ENCODE measurements at places on chromosomes 13 and 19. TPM values are rescaled to one million over a fixed set of nuclear protein-coding genes. Genes with fewer than 3 reads are reported as not detected.

- DNase-seq: no peak
Measured at GRCh38 chr19:54451331-54451871, 2.4 kb downstream of the LENG8 start.

- no peak for DNase-seq
Measured at GRCh38 chr19:54062643-54063042, 1.1 kb downstream of the VSTM1 start.

STARD13 gene
- 12.3 TPM for total RNA-seq

GRCh38 chr13:50140581-50141374, 125.5 kb downstream of the KCNRG start:
- DNase-seq: no peak

GRCh38 chr19:12194827-12195731, 32.2 kb downstream of the ZNF136 start:
- DNase-seq: peak; percentile 82

GRCh38 chr19:40640744-40641143, 39.6 kb downstream of the LTBP4 start:
- no peak for DNase-seq

- DNase-seq: no peak
Measured at GRCh38 chr13:90968166-90968904, 379.2 kb upstream of the MIR17HG start.

DNA sequence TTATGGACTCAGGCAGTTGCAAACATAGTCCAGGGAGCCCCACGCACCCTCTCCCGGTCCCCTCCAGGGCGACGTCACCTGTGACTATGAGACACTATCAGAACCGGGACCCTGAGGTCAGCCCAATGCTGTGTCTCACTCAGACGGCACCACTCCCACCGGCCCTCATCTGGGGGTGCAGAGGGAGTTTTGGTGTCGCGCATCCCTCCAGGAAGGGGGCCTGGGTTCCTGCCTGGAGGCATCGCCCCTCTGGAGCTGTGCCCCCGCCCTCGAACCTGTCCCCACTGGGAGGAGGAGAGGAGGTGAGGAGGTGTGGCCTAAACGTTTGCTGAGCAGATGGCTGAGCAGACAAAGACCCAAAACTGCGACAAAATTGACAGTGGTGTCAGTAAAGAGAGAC, 51.2 kb downstream of the GADD45B start:
- DNase-seq: no peak

- no peak for DNase-seq
Measured at GRCh38 chr19:31286491-31286890, 62.7 kb downstream of the TSHZ3 start.

LRRC4B gene
- total RNA-seq: 75.8 TPM

WIZ gene
- total RNA-seq: 11.1 TPM

PNMA8A gene
- 58.5 TPM for total RNA-seq

NTF4 gene
- total RNA-seq: not detected

RPS19 gene
- total RNA-seq: 405 TPM

SYT5 gene
- total RNA-seq: 36.8 TPM

DIAPH3 gene
- total RNA-seq: 5.8 TPM

LATS2 gene
- 2.2 TPM for total RNA-seq

DNA sequence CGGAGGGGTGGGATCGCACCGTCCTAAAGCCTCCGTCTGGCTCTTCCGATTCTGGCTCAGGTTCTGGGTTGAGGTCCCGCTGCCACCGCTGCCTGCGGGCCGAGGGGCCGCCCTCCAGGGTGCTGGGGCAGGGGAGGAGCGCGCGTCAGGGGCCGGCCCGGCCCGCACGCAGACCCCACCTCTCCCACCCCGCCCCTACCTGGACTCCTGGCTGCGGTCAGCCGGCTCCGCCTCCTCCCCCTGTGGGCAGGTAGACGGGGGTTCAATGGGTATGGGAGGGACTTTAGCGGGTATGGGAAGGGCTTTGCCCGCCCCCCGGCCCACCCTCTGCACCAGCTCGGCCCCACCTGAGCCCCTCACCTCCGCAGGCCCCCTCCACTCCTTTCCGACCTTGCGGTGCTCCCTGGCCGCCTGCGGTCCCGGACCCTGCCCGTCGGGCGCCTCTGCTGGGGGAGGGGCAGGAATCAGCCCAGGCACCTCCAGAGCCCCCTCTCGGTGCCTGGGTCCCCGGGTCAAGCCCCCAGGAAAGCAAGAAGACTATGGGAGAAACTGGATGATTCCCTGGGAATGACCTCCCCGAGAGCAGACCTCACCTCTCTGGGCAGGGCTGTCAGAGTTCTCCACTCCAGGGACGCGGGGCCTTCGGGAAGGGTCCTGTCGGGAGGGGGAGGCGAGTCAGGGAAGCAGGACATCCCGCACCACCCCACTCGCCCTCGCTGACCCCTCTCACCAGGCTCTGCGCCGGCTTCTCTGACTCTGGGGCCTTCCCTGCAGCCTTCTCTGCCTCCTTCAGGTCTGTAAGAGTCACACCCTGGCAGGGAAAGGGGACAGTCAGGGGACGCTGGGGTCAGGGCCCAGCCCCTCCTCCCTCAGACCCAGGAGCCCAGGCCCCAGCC, 17.0 kb downstream of the EPS8L1 start:
- no peak for DNase-seq

- DNase-seq: no peak
Measured at GRCh38 chr13:113430378-113431110, 22.7 kb downstream of the ADPRHL1 start.

- DNase-seq: no peak
Measured at GRCh38 chr19:37986048-37986750, 79.2 kb downstream of the SIPA1L3 start.

ZNF787 gene
- 14.3 TPM for total RNA-seq

DNA sequence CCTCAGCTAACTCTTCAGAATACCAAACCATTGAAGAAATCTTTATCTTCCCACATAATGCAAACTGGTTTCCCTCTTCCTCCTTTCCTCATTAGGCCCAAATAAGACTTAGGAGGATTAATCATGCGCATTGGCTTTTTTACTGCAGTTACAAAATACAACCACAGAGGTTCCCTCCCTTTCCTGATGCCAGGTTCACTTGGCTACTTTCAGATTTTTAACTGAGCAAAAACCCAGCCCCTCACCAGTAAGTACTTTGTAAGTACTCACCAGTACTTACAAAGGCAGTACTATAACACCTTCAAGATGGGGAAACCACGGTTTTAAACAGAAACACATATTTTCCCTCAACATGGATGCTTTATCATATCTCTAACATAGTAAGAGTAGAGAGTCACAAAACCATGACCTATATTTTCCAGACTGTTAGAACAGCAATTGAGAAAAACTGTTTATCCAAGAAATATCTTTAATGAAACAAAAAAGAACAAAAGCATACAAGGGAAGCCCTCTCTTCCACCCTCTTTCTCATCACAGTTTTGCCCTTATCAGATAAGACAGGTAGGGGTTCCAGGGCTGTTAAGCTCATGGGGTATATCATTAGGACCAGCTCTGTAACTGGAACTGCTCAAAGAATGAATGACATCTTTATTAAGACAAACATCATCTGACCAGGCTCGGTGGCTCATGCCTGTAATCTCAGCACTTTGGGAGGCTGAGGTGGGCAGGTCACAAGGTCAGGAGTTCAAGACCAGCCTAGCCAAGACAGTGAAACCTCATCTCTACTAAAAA, 12.7 kb downstream of the FOXO1 start:
- no peak for DNase-seq

DNA sequence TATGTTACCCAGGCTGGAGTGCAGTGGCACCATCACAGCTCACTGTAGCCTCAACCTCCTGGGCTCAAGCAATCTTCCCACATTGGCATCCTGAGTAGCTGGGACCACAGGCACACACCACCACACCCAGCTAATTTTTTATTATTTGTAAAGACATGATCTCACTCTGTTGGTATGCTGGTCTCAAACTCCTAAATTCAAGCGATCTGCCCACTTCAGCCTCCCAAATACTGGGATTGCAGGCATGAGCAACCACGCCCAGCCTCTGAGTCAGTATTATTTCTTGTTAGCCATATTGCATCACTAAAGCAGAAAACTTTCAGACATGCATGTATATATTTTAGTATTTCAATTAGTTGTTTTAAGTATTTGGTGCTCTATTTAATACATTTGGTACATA, 376.4 kb downstream of the GPC6 start:
- no peak for DNase-seq

GRCh38 chr13:86309881-86310280, 510.7 kb upstream of the SLITRK6 start:
- no peak for DNase-seq

FBXO17 gene
- total RNA-seq: 3.6 TPM

DNA sequence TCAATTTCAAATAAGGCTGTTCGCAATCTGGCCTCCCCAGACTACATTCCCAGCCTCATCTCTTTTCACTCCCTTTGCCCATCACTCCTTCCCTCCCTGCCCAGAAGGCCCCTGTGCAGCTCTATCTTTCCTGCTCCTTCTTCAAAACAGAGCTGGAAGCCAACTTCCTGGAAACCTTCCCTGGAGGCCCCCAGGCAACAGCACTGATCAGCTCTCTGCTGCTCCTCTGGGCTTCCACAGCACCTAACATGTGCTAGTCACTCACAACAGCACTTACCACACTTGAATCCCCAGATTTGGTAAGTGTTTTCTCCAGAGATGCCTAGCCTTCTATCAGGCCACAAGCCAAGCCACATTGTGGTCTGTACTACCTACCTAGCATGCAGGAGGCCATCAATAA, 9.5 kb downstream of the SMAD9 start:
- DNase-seq: no peak

CHERP gene
- total RNA-seq: 4.4 TPM

GRCh38 chr13:32300920-32301319, 14.2 kb downstream of the ZAR1L start:
- DNase-seq: no peak

- DNase-seq: no peak
Measured at GRCh38 chr13:89227356-89227755, 1556.2 kb downstream of the SLITRK5 start.

SPRED3 gene
- 1.4 TPM for total RNA-seq

- no peak for DNase-seq
Measured at GRCh38 chr19:5936292-5936592, 22.2 kb downstream of the CAPS start.

GRCh38 chr19:14146789-14147216, 10.4 kb upstream of the ASF1B start:
- DNase-seq: no peak

- DNase-seq: no peak
Measured at GRCh38 chr13:39603424-39603947, 493 bp upstream of the LHFPL6 start.

ZNF567 gene
- 19.2 TPM for total RNA-seq

- no peak for DNase-seq
Measured at GRCh38 chr19:30692879-30693503, 320.8 kb downstream of the ZNF536 start.

GRCh38 chr19:49954933-49955332, 6.0 kb downstream of the SIGLEC11 start:
- DNase-seq: no peak

ZNF700 gene
- total RNA-seq: 18.9 TPM

GRCh38 chr19:51542699-51543098, 11.2 kb upstream of the SIGLEC6 start:
- DNase-seq: no peak

GRCh38 chr19:3375221-3376090, 9.1 kb downstream of the NFIC start:
- peak; percentile 87 for DNase-seq

GRCh38 chr13:45119991-45120864, at the start of gene GTF2F2:
GTF2F2 (plus strand) TSS chr13:45120510; CDS start chr13:45120656, 146 bp downstream.
- peak; percentile 80 for DNase-seq

DNA sequence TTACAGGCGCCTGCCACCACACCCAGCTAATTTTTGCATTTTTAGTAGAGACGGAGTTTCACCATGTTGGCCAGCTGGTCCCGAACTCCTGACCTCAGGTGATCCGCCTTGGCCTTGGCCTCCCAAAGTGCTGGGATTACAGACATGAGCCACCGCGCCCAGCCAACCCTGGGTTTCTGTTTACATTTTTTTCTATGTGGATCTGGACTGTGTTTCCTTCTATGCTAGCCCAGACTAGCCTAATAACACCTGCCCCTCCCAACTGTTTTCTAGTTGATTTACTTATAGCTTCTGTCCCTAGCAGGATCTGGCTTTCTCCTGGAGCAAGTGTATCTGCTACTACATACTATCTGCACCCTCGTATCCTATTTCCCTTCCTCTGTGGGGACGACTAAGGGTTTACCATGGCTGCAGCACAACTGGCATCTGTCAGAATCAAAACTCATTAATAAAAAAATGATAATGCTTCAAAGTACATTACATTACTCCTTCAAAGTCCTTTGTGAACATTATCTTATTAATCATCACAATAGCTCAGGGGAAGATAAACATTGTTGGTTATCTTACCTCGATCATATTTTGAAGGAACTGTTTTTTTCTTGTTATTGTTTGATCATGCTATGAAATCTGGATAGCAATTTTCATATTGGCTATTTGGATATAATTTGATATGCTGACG, 228.3 kb downstream of the KLF5 start:
- no peak for DNase-seq

DNA sequence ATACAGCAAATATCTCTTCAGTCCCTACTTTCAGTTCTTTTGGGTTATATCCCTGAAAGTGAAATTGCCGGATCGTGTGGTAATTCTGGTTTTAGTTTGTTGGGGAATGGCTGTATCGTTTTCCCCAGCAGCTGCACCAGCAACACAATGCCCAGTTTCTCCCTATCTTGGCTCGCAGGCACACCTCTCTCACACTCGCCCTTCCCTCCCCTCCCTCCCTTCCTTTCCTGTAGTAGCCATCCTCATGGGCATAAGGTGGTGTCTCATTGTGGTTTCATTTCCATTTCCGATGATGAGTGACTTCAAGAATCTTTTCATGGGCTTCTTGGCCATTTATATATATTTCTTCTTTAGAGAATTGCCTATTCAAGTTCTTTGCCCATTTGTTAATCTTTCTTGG, 8.6 kb upstream of the GPR18 start:
- no peak for DNase-seq

GRCh38 chr13:109955598-109955997, 169.2 kb upstream of the IRS2 start:
- no peak for DNase-seq

DNA sequence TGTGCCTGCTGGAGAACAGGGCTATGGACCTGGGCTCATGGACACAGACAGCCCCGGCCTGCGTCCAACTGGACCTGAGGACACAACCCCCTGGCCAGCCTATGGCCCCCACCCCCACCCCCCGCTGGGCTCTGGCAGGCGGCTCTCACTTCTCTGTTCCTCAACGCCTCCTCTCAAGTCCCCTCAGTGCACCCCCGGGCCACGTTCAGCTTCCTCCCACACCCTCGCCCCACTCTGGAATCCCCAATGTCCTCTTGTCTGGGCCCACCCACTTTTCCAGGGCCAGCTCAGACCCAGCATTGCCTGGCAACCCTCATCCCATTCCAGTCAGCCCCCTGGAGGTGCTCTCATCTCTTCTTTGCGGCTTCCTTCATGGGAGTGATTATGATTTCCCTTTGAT, 130.2 kb upstream of the SPACA7 start:
- no peak for DNase-seq

- no peak for DNase-seq
Measured at GRCh38 chr13:101979825-101980224, 422.0 kb downstream of the FGF14 start.

Data from occipital lobe (tissue), 3 donors.